ENCODE measurements at places on chromosomes 3 and 15.

DNA sequence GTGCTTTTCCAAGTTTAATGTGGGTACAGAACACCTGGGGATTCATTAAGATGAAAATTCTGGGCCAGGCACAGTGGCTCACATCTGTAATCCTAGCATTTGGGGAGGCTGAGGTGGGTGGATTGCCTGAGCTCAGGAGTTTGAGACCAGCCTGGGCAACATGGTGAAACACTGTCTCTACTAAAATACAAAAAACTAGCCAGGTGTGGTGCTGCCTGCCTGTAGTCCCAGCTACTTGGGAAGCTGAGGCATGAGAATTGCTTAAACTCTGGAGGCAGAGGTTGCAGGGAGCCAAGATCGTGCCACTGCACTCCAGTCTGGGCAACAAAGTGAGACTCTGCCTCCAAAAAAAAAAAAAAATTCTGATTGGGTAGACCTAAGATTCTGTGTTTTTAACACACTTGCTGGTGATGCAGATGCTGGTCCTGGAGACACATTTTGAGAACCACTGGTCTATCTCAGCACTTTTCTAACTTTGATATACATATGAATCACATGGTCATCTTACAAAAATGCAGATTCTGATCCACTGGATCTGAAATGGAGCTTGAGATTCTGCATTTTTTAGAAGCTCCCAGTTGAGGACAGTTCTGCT is 223.8 kb upstream of the SATB1 start:
- no peak for DNase-seq

DNA sequence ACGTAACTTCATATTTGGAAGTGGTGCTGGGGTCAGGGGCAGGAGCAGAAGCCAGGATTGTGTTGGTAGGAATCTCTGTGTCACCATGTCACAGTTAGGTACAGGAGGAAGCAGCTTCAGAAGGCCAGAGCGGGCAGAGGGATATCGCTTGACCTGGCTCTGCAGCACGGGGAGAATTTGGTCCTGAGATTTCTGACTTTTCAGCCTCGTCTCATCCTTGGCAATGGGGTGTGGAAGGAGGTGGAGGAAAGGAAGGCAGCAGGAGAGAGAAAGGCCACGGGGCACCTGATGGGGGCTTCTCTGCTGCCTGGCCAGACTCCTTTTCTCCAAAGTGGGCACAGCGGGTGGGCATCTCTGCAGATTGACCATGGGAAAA is 564 bp downstream of the IL16 start:
- DNase-seq = no peak

DNA sequence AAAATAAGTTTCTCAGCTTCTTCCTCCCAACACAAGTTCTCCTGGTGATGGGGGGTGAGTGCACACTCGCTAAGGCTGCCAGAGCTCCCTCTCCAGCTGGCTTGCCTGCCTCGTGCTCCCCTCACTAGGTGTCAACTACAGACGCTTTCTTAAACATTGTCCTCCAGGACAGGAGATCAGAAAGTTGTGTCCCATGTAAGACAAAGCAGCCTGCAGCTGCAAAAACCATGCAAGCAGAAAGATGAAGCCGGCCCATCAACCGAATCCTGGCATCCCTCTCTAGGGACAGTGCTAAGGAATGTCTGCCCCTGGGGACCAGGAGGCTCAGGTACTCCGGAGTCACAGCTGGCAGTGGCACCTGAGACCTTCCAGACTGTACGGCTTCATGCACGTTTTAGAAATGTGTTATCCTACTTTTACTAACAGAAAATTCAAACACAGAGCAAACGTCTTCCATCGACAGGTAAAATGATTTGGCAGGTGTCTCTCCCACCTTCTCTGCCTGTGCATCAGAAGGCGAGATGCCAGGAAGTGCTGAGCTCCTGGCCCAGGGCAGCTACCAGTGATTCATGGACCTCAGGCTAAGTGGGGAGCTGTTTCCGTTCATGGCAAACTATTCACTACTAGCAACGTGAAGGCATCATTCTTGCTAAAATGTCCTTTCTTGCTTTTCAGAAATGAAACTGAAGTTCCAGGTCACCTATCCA is 246.1 kb downstream of the ADAMTS17 start:
- DNase-seq = no peak

GRCh38 chr15:100526027-100526481 is 2.7 kb downstream of the CERS3 start:
- no peak for DNase-seq

DNA sequence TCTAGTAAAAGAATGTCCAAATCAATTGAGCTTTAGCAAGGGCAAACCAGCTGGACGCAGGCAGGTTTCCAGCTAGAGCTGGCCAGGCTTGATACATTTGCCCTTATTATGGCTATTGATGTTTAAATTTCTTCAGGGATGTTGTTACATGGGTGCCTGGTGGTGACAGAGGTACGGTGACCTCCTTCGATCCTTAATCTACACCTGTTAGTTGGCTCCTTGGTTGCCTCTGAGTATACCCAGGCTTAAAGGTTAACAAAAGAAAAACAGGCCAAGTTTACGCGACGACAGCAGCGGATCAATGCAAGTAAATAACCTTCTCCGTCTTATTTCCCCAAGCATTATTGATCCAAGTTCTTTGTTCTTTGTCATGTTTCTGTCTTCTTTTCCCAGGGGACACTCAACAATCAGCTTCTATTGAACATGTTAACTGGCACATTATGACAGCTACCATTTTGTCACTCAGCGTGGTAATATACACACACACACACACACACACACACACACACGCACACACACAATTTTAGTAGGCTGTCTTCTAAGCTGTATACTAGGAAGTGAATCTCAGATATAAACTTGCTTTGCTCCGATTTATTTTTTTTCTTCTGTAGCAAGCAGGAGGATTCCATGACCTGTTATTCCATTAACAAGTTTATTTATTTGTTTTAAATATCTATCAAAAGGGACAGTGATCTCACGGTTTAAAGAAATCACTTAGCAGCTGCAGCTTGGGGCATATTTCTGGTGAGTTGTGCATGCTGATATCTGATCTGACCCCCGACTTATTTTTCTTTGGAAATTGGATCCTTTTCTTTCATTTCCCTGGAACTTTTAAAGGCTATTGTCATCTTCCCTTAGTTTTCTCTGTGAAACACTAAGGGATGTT is 844.7 kb downstream of the MCTP2 start:
- DNase-seq = no peak

DNA sequence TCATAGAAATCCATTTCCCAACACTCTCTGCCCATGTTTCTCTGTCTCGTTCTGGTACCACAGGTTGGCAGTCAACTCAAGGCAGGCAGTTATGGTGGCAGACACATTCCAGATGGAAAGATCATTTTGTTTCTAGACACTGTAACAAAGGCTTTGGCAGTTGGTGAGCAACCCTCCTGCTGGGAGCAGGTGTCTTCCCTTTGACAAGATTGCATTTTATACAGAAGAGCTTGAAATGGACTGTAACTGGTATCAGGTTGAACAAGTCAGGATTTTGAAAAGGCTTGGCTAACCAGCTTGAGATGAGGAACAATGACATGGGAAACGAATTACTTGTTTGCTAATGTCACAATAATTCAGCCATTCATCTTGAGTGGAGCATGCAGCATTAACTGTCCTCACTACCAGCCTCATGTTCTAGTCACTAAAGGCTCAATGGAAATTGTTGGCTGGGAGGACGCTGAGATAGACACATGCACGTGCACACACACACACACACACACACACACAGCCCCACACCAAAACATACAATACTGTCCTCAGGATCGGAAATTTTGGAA is 170.0 kb downstream of the SEMA6D start:
- DNase-seq = no peak

- no peak for DNase-seq
These were observed 44.1 kb downstream of the CD200R1 start for GRCh38 chr3:112930771-112931170.

DNA sequence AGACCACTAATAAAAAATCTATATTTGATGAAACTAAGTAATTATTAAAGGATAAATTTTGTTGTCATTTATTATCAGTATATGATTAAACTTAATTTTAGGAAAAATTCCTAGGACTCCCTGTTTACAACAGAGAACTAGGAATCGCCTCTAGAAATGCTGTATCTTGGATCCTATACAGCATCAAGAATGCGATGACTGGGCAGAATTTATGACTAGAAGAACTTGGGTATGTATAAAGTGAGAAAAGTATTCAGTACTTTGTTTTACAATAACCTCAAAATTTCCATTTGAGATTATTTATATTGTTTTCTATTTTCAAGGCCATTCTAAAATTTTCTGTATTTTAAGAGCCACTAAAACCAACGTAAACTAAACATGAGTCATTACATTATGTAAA is 82.3 kb upstream of the AGTR1 start:
- no peak for DNase-seq

DNA sequence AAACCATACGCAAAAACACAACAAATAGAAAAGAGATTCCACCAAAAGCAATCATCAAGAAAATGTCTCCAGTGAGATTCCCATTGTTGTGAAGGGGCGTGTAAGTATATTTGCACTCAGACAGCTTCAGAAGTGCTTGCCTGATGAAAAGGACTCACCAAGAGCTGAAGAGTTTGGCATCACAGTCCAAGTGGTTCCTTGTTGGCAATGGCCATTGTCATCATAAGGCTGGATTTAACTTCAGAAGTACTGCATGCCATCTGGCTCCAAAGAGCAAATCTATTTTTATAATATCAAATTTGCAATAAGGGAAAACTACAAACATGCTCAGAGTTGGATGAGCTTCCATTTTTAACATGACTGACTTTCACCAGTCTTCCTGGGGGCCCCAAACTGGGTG is 505.3 kb upstream of the NR2F2 start:
- DNase-seq = no peak

- DNase-seq = no peak
These were observed 11.5 kb downstream of the RASGRP1 start for GRCh38 chr15:38553071-38553470.
